ENCODE measurements at places on chromosomes 1 and 21.

DNA sequence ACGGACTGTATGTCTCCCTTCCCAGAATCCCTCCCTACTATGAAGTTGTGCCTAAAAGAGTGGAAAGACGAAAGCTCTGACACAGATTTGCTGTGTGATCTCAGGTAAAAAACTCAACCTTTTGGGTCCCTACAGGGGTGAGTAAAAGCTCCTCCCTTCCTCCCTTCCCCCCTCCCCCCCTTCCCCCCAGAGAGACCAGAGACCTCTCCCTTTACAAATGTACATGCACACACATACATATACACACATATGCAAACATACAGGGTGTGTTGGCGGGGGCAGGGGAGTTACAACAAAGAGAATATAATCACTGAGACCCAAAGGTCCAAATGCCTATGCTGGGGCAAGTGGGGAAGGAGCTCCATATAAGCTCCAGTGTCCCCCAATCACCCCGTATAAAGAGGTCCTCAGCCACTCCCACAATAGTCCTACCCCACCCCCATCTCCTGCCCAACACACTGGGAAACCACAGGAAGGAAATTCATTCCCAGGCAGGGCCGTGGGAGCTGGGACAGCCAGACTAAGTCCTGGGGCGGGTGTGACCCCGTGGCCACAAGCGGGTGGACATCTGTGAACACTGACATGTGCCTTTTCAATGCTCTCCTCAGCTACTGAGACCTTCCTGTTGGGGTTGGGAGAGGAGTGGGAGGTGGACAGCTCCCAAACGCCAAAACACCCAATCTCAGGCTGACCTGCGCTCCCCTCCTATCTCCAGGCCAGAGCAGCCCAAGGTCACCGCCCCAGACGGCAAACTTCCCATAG, 2.0 kb downstream of the MEF2D start:
- DNase-seq, result peak; percentile 48

DNA sequence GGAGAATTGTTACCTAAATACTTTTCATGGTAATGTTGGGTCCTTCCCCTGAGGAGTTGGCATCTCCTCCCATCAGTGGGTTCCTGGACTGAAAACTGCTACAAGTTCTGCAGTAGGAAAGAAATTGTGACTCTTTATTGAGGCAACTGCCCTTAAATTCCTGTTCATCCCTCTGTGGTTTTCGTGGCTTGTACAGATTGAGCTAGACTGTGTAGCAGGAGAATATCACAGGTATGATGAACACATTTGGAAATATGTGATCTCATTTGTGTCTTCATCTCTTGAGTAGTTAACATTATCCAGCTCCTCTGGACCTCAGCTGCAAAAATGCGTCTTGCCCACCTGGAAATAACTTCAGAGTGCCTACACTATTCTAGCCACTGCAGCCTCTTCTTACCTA, 390.6 kb downstream of the PTPRC start:
- peak; percentile 89 for DNase-seq

DNA sequence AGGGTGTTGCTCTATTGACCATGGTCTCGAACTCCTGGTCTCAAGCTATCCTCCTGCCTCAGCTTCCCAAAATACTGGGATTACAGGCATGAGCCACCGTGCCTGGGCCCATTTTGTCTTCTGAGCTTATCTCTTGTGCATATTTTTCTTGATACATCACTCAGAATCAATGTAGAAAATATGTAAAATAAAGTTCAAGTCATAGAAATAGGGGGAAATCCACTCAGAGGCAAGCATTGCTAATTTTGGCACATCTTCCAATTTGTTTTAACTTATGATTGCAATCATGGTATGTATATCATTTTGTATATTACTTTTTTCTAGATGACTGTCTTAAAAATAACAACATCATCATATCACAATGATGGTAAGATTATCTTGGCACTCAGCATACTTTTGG, 21.6 kb downstream of the RIT1 start:
- peak; percentile 46 for DNase-seq

GRCh38 chr1:101071470-101071891, 45.9 kb upstream of the DPH5 start:
- DNase-seq, result no peak

- DNase-seq, result peak; percentile 25
Measured at GRCh38 chr1:11316701-11317100, 43.7 kb downstream of the UBIAD1 start.

DNA sequence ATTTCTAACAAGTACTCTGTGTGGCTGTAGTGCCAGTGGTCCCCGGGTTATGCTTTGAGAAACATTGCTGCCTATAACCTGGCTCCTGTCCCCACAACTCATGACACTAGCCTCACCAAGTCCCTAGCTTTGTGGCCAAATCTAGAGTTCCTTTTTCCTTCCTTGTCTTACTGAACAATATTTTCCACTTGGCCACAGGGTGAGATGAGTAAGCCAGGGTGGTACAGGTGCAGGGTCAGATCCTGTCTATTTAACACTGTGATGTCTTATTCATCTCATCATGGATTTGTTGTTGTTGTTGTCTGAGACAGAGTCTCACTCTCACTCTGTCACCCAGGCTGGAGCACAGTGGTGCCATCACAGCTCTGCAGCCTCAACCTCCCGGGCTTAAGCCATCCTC, 18.6 kb downstream of the ARMH1 start:
- DNase-seq, result no peak

DNA sequence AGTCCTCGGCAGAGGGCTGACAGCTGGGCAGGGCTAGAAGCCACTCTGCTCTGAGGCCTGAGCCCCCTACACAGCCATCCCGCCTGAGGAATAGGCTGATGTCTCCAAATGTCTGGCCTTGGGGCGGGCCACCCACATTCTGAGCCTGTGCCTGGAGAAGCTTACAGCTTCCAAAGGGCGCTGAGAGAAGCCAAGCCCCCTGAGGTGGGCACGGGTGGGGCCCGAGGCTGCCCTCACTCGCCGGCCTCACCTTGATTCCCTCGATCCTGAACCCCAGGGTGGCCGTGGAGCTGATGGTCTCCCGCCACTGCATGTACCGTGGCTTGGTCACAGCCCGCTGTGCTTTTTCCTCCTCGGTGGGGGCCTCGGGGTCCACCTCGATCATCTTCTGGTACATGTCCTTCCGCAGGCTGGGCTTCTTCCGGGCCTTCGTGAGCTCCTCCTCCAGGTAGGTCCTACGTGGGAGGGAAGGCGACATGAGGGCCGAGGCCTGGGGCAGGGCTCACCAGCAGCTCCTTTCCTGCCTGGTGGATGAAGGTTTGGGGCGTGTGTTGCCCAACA, 93.2 kb downstream of the STUM start:
- no peak for DNase-seq

DNA sequence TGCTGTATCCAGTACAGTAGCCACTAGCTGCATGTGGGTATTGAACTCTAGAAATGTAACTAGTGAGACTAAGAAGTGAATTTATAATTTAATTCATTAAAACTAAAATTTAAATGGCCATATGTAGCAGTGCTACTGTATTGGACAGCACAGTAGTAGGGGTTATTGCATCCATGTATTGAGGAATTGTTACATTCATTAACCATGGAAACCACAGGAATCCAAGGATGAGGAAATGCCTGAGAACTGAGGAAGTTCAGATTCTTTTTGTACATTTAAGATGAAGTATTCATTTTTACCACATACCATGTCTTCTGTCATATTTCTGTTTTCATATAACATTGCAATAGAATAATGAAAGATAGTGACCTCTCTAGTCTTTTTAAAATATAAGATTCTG, 2.6 kb downstream of the MTF2 start:
- peak; percentile 87 for DNase-seq

DNA sequence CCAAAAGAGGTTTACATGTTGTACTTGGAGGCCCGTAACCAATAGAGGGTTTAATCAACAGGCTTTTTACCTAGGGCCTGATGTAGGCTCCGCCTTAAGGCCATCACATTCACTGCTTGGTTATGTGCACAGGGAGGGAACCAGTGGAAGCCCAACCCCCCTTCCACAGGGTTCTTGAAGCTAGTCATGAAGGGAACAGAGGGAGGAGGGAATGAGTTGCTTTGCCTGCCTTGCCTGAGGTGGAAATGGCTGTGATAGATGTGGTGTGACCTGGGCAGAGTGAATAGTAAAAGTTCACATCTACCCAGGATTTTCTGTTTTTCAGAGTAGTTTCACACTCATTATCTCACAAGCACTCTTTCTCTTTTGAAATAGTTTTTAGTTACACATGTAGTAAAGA, 215.1 kb downstream of the ST6GALNAC3 start:
- no peak for DNase-seq

DNA sequence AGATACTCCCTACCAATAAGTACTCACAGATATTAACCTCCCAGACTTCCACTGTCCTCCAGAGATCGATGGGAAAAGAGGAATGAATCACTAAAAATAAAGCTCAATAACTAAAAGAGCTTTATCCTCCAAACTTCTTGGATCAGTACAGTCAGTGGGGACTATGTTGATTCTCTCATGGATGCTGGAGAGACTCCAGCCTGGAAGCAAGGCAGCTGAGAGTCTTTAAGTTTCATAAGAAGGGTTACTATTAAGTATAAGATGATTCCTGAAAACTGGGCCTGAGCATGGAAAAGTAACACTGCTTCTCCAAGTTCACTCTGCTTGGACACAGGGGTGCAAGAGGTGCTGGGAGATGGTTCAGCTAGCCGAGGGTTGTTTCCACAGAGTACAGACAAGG, 6.2 kb upstream of the DDR2 start:
- no peak for DNase-seq

GRCh38 chr1:200242110-200243041, 167.5 kb downstream of the ZNF281 start:
- DNase-seq, result no peak

DNA sequence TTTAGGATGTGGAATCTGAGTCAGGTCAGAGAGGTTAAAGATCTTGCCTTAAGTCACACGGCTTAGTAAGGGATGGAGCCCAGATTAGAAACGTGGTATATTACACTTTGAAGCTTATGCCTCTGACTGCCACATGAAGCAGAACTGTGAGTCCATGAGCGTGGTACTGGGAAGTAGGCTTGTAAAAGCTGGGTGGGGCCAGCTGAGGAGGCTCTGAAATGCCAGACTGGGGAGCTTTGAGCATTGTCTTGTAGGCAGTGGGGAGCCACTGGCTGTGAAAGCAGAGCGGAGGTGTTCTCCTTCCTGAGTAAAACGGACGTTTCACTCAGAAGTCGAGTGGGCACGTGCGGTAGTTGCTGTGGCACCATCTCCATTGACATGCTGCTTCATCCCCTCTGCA, 72.6 kb upstream of the USP24 start:
- DNase-seq, result no peak

DNA sequence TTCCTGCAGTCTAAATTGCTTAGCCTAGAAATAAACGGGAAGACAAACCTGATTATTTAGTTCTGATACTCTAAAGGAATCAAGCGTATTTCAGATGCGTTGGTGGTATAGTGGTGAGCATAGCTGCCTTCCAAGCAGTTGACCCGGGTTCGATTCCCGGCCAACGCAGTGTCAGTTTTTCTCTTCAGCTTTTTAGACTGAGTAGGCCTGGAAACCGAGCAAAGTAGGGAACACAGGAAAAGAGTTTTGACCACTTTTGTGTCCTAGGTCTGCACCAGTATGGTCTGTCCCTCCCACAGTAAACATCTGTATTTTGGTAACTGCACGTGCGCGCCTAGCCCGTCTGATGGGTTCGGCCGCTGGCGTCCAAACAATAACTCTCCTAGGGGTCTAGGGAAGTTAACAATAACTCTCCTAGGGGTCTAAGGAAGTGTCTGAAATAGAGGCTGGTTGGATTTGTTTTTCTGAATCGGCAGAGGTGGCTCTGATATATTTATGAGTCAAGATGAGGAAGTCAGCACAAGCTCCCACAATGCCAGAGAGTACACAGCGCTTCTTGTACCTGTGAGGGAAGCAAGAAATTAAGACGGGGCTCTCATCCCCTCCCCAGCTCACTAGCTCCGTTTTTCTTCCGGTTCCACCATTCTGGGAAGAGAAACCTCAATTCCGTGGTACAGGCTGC, 15.6 kb upstream of the HJV start:
- peak; percentile 72 for DNase-seq

Measured in astrocyte (in vitro differentiated cells and primary cell).